ENCODE measurements at places on chromosomes 13 and 19.

DNA sequence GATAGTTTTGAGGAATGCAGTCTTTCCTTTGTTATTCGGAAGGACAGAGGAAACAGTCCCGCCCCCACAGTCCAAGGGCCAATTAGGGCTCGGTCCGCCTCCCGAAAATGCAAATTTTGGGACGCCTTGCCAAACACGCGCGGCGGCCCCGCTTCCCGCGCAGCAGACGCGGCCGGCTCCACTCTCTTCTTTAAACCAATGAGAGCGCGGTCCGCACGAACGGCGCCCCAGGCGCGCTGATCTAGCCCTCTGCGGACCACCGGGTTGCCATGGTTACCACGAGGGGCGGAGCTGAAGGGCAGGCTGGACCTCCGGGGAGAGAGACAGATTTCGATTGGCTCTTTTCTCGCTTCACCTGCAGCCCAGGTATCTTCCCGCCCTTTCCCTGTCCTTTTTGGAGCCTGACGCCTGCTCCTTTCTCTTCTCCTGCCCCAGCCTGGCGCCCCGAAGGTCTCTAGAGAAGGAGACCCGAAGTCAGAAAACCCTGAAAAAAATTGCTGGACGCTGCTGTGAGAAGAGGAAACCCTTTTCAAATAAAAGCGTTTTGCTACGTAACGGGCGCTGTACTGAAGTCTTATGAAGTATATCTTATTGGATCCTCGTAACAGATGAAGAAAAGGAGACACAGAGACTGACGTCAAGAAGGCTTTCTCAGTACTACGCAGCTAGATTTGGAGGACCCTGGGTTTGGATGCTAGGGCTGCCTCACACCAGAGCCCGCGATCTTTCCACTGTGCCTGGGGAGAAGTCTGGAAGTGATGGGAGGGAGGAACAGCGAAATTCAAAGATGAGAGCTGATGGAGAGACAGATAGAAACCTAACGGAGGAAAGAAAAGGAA, 2.0 kb downstream of the PTH2 start:
- DNase-seq = peak; percentile 40

GRCh38 chr19:6728346-6728745, 7.9 kb upstream of the C3 start:
- DNase-seq = no peak

- no peak for DNase-seq
Observed at GRCh38 chr19:33089010-33089409, 8.0 kb downstream of the GPATCH1 start.

DNA sequence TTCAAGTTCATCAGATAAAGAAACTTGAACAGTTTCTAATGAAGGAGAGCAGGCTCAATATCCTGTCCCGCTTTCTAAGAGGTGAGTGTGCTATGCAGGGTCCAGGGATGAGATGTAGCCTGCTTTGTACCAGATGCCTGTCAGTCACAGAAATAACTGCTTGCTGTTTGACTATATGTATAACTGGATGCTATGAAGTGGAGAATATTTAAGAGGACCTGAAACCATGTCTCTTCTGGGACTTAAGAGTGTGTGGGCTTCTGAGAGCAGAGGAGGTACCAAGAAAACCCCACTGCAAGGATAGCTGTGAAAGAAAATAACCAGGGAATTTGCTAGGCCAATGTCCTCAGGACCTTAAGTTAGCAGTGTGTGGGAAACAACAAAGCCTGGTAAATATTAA, 246.3 kb upstream of the RFC3 start:
- no peak for DNase-seq

GRCh38 chr13:42174344-42175162, 97.4 kb upstream of the AKAP11 start:
- DNase-seq = peak; percentile 23

DNA sequence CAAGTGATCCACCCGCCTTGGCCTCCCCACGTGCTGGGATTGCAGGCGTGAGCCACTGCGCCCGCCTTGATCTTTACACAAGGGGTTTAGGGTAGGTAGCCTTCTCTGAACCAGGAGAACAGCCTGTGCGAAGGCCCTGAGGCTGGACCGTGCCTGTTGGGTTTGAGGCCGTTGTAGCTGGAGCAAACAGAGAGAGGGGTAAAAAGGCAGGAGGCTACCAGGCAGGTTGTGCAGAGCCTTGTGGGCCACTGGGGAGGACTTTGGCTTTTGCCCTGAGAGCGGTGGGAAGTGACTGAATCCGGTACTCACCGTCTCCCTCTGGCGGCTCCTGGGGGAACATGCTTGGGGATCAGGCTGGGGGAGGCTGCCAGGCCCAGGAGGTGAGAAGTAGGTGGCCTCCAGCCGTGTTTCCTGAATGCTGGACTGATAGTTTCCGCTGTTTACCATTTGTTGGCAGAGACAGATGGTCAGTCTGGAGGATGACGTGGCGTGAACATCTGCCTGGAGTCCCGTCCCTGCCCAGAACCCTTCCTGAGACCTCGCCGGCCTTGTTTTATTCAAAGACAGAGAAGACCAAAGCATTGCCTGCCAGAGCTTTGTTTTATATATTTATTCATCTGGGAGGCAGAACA, 24.6 kb downstream of the SPC24 start:
- DNase-seq = peak; percentile 60

GRCh38 chr19:53659292-53659691, 27.5 kb downstream of the DPRX start:
- DNase-seq = no peak

DNA sequence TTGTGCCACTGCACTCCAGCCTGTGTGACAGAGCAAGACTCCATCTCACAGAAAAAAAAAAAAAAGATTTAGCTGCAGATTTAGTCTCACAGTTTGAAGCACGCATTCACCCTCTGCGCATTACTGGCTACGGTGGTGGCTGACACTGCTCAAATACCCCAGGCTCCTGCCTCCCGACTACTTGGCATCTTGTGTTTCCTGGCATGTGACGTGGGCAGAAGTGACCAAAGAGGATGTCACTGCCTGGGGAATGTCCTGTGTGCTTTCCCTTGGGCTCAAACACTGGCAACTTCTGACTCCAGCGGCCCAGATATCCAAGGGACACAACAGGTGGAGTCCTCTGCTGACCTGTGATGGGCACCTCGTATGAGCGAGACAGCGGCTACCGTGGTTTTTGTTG, 24.7 kb upstream of the EIF3G start:
- DNase-seq = no peak

- peak; percentile 87 for DNase-seq
Observed at GRCh38 chr13:27403203-27403678, 21.2 kb upstream of the GTF3A start.

- no peak for DNase-seq
Observed at GRCh38 chr19:535017-535835, 3.7 kb downstream of the CDC34 start.

DNA sequence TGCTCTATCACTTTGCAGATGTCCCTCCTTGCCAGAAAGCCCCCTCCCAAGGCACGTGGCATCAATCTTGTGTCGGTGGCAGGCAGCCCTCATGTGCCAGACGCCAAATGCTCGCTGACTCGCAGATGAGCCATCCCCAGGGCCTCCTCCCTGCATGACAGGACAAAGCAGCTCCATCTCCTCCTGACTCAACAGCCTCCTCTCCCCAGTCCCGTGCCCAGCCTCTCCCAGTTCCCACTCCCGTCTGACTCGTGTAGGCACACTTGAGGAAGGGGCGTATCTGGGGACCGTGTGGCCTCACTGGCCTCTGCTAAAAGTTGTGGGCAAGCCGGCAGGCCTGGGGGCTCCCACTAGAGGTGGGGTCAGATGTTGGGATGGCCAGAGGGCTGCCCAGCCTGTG, 133.6 kb downstream of the STK24 start:
- DNase-seq = peak; percentile 90

- no peak for DNase-seq
Observed at GRCh38 chr13:34294483-34295129, 476.7 kb downstream of the RFC3 start.

GRCh38 chr19:29871143-29871542, 59.4 kb downstream of the CCNE1 start:
- DNase-seq = no peak

DNA sequence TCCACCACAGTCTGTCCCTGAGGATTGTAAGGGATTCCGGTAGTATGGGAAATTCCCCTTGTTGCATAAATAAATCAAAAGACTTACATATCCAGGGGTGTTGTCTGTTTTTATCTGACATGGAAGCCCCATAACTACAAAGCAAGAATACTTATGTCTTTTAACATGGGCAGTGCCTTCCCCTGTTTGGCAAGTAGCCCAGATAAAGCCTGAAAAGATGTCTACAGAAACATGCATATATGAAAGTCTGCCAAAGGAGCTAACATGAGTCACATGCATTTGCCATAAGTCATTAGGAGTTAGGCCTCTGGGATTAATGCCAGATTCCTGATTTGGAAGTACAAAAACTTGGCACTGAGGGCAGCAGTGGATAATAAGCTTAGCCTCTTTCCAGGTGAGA, 62.1 kb downstream of the ZNF737 start:
- DNase-seq = peak; percentile 38

DNA sequence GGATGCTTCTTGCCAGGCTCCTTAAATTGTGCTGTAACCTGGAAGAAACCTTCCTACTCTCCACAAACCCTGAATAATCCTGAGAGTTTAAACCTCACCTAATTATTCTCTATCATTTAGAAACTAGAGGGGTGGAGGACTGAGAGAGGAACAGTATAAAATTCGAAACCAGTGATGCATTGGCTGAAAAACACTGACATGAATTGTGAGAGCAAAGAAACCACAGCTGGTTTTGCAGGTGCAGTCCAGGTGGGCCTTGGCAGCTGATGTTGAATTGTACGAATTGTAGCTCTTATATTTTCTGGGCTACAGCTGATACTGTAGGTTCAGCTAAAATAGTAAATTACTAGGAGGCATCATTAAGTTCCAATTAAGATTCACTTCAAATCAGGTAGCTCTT, 227.0 kb upstream of the SLITRK5 start:
- no peak for DNase-seq

DNA sequence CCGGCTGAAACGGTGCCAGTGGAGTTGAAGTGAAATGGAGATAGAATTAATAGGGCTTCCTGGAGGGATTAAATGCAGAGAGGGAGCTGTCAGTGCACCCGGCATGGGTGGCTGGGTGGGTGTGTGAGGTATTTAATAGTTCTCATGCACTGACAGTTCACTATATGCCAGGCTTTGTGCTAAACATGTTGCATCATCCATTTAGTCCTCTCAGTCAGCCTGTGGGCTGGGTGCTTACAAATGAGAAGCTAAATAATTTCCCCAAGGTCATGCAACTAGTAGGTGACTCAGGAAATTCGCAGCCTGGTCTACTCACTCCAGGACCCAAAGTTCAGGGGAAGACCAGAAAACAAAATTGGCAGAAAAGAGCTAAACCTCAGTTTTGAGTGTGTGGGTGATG, 63.5 kb upstream of the SPATA13 start:
- peak; percentile 59 for DNase-seq

DNA sequence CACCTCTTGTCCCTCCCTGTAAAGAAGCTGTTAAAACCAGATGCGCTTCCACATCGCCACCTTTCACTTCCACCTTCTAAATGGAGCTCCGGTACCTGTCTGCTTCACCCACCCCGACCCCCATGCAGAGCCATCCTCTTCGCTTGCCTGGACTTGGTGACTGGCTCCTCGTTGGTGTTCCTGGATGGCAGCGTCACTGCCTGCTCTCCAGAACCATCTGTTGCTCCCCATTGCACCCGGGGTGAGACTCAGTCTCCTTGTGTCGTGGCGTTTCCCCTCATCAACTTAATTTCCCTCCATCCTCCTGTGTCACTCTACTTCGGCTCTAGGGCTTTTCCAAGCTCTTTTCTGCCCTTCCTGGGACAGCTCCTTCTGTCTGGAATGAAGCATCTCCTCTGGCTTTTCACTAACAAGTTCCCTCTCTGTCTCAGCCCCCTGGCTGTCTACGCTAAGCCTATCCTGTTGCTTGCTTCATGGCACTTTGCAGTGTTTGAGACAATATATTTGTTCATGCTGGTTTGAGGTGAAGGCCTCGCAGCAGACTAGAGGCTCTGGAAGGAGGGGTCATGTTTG, 10.3 kb downstream of the CEBPG start:
- no peak for DNase-seq

GRCh38 chr13:49586717-49587116, 1.4 kb upstream of the RCBTB1 start:
- no peak for DNase-seq

GRCh38 chr19:50932690-50933083, 20.2 kb downstream of the KLK5 start:
- no peak for DNase-seq

GRCh38 chr13:33274264-33274663, 11.3 kb downstream of the STARD13 start:
- DNase-seq = no peak

- DNase-seq = no peak
Observed at GRCh38 chr13:107803822-107804495, 411.4 kb downstream of the LIG4 start.

- no peak for DNase-seq
Observed at GRCh38 chr13:21338156-21338555, 120.9 kb downstream of the ZDHHC20 start.

- peak; percentile 61 for DNase-seq
Observed at GRCh38 chr19:1864480-1865171, 1.2 kb upstream of the KLF16 start.

GRCh38 chr13:42623916-42624315, 50.0 kb downstream of the TNFSF11 start:
- DNase-seq = peak; percentile 48

DNA sequence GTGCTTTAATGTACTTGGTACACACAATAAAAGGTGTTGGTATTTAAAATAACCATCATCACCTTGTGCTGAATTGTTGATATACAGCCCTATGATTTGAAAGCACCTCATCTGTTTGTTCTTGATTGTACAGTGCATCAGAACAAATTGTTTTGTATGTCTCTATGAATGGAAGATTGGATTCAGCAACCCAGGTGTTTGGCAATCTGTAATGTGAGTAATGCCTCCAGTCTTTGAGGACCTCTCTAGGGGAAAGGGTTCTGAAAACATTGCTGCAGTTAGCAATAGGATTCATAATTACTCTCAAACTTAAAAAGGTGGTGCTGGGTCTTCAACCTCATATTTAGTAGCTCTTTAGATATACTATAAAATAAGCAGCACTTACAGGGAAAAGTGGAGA, 341.8 kb downstream of the OXGR1 start:
- DNase-seq = no peak

DNA sequence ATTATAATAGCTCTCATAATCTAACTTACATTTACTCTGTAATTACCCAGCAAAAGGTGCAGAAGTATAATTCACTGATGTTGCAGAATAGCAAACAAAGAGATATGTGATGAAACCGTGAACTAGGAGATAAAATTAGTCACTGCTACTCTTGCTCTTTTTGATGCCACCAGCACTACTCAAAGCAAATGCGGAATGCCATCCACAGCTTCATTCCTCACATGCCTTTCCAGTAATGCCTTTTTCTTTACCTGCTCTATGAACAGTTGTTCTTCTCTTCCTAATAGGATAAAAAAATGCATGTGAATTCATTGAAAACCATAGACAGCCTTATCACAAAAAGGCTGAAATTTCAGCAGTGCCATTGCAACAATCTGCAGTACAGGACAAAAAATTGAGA, 1129.5 kb downstream of the DIAPH3 start:
- no peak for DNase-seq

GRCh38 chr19:33505148-33505547, 16.4 kb downstream of the PEPD start:
- DNase-seq = no peak
